ENCODE measurements at places on chromosomes 5 and 9. TPM values are rescaled to one million over a fixed set of nuclear protein-coding genes. Genes with fewer than 3 reads are reported as not detected.

- DNase-seq = no peak
These were observed 275.0 kb downstream of the GAS1 start for GRCh38 chr9:86672301-86672700.

DNA sequence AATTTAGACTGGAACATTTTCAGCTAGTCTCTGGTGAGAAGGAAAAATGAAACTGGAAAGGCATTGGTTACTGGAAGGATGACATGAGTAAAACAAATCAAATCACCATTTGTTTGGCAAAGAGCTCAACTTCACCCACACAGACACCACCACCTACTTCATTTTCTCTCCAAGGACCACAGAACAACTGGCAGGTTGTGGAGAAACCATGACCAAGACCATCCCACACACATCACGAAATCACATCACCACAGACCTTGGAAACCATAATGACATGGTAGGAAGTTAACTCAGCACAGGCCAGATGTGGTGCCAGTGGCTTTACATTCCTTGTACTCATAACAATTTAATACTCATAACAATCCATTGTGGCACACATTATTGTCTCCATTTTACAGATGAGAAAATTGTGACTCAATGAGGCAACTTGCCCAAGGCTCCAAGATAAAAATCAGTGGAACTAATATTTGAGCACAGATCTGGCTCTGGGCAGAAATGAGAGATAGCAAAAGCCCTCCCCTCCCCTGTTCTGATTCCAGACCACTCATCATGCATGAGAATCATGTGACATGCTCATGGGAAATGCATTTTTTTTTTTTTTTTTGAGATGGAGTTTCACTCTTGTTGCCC, 7.5 kb downstream of the OR1K1 start:
- DNase-seq = no peak

- DNase-seq = no peak
These were observed 54.2 kb upstream of the HSPA9 start for GRCh38 chr5:138629392-138629791.

Gene SH3TC2
- 0.69 TPM for total RNA-seq

Gene NOXA1
- total RNA-seq = 2.4 TPM

GRCh38 chr5:119373449-119373858, 17.6 kb downstream of the TNFAIP8 start:
- no peak for DNase-seq

GRCh38 chr5:125896368-125896767, 526.8 kb upstream of the GRAMD2B start:
- DNase-seq = no peak

Gene PAPPA
- 12.9 TPM for total RNA-seq

Gene SH2D3C
- total RNA-seq = 7.1 TPM

- no peak for DNase-seq
These were observed 1740.1 kb upstream of the WWC1 start for GRCh38 chr5:166551384-166551783.

GRCh38 chr9:133278161-133279114, 3.4 kb upstream of the ABO start:
- no peak for DNase-seq

DNA sequence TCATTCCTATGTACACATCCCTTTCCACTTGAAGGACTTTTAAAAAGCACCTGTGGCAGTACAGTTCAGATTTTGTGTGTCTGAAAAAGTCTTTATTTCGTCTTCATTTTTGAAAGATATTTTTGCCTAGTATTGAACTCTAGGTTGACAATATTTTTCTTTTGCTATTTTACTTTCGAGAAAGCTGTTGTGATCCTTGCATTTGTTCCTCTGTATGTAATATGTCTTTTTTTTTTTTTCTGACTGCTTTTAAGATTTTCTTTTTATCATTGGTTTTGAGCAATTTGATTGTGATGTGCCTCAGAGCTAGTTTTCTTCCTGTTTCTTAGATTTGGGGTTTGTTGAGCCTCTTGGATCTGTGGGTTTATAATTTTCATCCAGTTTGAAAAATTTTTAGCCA, 13.3 kb downstream of the LCP2 start:
- DNase-seq = no peak

DNA sequence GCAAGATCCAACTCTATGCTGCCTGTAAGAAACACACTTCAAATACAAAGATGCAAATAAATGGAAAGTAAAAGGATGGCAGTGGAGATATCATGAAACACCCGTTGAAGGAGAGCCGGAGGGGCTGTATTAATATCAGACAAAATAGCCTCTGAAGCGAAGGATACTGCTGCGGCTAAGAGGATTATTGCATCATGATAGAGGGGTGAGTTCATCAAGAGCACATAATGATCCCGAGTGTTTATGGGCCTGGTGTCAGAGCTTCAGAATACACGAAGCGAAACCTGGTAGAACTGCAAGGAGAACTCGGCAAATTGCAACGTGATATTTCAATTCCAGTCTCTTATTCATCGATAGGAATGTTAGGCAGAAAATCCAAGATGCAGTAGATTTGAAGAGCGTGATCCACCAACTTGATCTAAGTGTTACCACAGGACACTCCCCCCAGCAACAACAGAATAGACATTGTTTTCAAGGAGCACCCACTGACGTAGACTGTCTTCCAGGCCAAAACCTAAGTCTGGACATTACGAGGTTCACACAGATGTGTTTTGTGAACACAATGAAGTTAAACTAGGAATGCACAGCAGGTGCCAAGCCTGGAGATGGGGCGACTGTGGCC, 27.7 kb upstream of the QSOX2 start:
- DNase-seq = no peak

Gene GTF2H2
- 37.2 TPM for total RNA-seq

Gene CD72
- total RNA-seq = 15.5 TPM

Gene FBN2
- total RNA-seq = 0.63 TPM

DNA sequence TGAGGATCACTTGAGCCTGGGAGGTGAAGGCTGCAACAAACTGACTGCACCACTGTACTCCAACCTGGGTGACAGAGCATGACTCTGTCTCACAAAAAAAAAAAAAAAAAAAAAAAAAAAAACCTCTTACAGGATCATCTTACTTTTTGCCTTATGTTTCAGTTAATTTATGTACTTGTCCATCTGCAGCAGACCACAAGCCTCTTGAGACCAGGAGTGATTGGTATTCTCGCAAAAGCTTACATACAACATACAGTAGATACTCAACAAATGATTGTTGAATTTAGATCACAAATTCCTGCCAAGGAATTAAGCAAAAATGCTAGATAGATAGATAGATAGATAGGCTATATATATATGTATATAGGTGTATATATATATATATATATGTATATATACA, 12.4 kb downstream of the CEMIP2 start:
- DNase-seq = no peak

DNA sequence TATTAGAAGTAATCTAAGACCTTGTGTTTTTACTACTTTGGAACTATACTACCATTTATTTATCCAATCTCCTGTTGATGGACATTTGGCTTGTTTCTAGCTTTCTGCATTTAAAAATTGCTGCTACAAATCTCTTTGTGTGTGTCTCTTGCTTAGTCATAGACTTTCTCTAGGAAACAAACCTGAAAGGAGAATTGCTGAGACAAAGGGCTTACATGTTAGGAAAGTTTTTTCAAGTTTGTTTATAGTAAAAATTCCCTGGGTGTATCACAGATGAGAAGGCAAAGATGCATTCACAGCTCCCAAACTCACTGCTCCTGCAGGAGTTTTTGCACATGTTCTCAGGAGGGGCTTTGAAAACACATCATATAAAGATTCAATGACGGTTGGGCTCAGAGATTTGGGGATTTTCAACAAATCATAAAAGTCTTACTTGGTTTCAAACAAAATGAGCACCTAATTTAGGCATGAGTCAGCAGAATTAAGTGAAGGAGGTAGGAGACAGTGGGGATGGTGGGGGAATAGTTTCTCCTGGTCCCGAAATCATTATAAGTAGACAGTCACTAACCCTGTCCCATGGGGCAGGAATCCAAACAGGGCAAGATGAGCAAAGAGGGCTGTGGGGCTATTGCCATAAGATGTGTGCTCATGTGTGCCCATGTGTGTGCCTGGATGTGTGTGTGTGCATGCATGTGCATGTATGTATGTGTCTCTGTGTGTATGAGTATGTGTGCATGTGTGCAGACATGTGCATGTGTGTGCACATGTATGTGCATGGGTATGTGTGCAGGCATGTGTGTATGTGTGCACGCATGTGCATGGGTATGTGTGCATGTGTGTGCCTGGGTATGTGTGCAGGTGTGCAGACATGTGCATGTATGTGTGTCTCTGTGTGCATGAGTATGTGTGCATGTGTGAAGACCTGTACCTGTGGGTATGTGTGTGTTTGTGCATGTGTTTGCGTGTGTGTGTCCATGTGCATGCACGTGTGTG, 43.4 kb upstream of the S1PR3 start:
- DNase-seq = no peak

DNA sequence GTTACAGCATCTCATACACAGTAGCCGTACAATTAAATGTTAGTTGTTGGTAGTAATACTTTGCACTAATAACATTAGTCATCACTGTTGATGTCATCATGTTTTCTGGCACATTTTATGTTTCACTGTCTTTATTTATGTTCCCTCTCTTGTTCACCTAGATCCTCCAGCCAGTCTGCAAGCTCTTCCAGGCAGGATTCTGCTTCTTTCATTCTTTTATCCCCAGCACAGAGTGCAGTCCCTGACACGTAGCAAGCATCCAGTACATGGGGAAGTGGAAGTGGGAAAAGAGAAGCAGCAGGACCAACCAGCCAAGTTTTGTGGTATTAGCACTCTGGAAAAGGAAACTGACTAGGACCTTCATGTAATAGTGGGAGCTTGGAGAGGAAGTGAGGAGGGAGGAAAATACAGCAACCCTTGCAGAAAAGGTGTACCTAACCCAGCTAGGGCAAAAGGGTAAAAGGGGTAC, 89.7 kb upstream of the SLC44A1 start:
- DNase-seq = no peak

Gene SPINK13
- total RNA-seq = not detected

DNA sequence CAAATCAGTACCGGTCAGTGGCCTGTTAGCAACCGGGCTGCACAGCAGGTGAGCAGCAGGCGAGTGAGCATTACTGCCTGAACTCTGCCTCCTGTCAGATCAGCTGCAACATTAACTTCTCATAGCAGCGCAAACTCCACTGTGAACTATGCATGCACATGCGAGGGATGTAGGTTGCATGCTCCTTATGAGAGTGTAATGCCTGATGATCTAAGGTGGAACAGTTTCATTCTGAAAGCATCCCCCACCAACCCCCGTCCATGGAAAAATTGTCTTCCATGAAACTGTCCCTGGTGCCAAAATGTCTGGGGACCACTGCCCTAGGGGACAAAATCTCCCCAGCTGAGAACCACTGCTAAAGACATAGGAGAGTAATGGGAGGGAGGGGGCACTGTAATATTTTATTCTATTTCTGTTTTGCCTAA, 51.1 kb downstream of the P4HA2 start:
- no peak for DNase-seq

DNA sequence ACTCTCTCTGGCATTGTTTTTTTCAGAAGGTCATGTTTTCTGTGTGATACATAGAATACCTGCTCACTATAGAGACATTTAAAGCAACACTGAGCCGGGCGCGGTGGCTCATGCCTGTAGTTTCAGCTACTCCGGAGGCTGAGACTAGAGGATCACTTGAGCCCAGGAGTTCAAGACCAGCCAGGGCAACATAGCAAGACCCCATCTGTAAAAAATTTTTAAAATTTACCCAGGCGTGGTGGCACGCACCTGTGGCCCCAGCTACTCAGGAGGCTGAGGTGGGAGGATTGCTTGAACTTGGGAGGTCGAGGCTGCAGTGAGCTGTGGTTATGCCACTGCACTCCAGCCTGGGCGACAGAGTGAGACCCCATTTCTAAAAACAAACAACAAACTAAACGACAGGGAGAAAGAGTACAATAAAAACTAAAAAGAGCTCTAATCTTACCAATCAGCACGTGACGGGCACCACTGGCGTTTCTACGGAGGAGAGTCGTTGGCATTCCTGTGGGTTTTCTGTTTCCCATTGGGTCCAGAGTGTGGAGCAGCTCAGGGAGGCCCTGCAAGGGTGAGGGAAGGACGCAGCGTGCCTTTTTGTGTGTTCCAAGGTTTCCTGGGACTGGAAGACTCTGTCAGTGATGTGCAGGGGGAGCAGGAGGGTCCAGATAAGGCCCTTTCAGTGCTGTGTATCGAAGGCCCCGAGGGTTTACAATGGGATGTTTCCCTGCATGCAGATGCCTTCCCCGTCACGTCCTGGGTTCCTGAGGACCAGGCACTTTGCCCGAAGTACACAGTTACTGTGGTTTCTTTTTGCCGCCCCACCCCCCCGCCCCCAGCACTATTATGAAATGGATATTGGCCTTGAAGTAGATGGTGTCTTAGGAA, 7.2 kb upstream of the RNU6ATAC start:
- DNase-seq = no peak

GRCh38 chr9:14909601-14909960, 647 bp downstream of the FREM1 start:
- DNase-seq = no peak

GRCh38 chr9:71726723-71727122, 41.6 kb downstream of the CEMIP2 start:
- no peak for DNase-seq

GRCh38 chr9:87063871-87064270, 116.6 kb upstream of the GAS1 start:
- DNase-seq = no peak

GRCh38 chr5:140631036-140631417, 1.9 kb downstream of the CD14 start:
- no peak for DNase-seq

GRCh38 chr9:89863837-89864236, 259.0 kb downstream of the GADD45G start:
- DNase-seq = no peak

DNA sequence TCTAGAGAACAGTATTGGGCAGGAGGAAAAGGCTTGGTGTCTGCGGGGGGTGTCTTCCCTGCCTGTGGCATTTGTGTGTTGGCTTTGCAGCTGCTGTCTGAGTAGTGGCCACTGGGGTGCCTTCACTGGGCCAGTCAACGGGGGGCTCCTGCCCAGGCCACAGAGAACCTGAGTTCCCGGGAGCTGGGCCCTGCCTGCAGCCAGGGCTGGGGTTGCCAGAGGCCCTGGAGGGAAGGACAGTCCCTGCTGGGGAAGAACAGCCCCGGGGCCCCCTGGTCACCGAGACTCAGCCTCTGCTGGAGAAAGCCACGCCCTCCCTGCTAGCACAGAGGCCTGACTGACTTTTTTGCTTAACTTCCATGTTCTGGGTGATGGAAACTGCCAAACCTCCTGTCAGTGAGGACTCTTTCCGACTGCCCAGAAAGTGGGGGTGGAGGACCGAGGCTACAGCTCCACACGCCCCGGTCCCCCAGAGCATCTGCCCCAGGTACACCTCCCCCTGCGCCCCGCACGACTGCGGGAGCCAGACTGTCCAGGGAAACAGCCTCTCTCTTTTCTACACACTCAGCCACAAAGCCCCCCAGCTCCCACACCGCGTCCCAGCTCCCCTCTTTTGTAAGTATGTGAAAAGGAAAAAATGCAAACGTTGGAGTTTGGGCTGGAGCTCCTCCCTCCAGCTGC, 133.4 kb downstream of the DAB2IP start:
- no peak for DNase-seq

Gene CCDC187
- not detected for total RNA-seq

Measured in omental fat pad (tissue), 4 donors.